ENCODE measurements at places on chromosomes 2 and 18.
A peak's percentile ranks its signal among the peaks of the same experiment; 100 is the strongest.

GRCh38 chr2:39128919-39129391 lies 8.1 kb upstream of the SOS1 start:
- no peak for DNase-seq

- no peak for DNase-seq
Observed at GRCh38 chr18:6547476-6547875, 132.8 kb upstream of the L3MBTL4 start.

DNA sequence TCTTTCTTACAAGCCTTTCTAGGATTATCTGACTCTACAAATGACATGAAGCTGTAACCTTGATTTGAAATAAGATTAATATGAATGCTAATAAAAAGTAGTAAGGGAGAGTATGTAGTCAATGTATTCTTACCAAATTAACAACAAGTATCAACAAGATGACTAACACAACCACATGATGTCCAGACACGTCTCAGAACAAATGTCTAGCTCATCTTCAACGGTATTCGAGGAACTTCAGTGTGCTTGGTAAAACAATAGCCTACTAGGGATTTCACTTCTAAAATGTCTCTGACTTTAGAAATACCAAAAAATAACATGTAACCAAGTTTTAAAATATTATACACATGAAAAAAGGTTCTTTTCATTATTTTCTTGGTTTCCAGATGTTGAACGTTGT lies 3.4 kb downstream of the HDLBP start:
- no peak for DNase-seq

DNA sequence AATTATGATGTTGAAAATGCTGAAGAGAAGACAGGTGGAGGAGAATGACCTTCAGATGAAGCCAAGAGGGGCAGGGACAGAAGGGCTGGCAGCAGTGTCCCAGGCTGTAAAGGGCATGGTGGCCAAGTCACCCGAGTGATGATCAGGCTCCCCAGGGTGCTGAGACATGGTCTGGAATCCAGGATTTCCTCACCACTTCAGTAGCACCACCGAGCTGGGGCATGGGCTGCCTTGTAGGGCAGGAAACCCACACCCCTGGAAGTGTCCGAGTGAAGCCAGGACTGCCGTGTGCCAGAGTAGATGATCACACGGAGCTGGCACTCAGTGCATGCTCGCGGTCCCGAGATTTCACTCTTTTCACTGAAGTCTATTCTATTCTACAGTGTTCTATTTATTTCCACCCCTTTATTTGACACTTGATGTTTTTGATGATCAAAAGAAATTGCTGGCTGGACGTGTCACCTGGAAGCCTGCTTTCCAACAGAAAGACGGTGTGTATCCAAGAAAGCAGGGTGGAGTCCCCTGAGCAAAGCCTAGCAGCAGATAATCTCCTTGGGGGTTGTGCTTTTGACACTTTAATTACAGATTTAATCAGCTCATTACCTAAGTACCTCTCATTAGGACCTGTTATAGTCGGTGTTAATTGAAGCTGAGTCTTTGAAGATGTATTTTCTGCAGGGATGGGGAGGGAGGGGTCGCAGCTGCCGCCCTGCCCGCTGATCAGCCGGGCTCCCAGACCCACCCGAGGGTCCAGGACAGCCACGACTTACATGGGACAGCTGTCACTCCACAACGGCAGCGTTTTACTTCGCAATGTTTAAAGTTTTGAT lies 92.3 kb downstream of the SEPTIN10 start:
- DNase-seq: no peak

- DNase-seq: no peak
Observed at GRCh38 chr2:130831356-130831755, 5.4 kb upstream of the ARHGEF4 start.

DNA sequence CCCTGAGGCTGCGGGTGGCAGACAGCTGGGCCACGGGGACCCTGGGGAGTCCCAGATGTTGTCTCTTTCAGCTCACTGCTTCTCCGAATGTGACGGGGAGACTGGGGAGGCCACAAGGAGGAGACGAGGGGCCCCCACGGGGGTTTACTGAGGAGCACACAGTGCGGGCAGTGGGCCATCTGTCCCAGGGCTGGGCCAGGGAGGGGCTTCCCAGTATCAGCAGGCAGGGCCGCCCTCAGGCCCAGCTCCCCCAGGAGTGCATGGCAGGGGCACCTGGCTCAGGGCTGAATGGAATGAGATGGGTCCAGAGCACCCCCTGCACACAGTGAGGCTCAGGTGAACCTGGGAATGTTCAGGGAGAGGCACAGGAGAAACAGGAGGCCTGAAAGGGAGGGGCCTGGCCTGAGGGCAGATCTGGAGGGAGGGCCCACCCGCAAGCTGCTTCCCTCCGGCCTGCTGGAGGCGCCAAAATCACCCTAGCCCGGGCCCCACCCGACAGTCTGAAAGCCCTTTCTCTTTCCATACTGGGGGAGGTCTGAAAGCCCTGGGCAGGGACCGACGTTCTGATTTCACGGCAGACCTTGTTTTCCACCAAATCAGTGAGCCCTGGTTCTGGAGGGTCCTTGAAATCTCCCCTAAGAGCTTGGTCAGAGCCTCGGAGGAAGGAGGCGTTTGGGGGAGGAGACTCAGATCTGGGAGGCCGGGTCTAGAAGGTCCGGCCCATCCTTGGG lies 35.5 kb upstream of the PTMA start:
- no peak for DNase-seq

- DNase-seq: peak; percentile 51
Observed at GRCh38 chr2:207467716-207468347, 61.9 kb upstream of the CREB1 start.

DNA sequence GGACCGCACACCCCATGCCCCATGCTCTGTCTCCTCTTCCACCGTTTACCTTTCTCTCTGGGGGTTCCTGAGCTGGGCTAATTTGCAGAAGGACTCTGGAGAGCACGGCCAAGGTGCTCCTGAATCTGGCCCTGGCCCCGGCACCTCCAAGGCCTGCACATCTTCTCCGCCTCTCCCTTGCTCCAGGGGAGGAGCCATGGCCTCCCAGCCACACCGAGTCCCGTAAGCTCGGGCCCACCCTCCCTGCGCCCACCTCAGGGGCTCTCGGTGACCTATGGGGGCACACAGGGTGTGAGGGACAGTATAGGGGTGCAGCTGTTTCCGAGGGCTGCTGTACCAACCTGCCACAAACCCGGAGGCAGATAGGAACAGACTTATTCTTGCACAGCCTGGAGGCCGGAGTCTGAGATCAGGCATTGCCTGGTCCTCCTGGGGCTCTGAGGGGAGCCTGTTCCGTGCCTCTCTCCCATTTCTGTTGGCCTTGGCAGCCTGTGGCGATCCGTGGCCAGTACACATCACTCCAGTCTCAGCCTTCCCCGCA lies 127.3 kb upstream of the GPC1 start:
- DNase-seq: no peak

GRCh38 chr2:120530781-120531180 lies 184.8 kb downstream of the INHBB start:
- DNase-seq: no peak

DNA sequence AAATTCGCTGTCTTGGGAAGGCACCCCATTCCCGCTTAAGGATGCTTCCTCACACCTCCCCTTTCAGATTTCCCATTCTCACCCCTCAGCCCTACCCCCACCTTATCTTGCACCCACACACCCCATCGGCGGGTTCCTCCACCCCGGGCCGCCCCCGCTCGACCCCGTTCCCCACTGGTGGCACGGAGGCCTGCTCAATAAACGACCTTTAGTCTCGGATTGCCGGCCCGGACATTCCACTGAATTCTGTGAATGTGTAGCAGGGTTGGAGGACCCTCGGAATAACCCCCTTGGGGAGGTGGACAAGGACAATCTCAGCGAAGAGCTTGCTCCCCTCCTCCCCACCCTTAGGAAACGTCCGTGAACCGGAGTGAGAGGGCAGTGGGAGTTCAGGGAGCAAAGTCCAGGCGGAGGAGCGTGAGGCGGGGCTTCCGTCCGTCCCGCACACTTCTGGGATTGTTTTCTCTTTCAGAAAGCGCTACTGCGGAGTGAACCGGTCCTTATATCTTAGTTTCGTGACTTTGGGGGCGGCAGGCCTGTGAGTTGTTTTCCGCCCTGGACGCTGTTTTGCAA lies 2.8 kb upstream of the LBX2 start:
- no peak for DNase-seq

GRCh38 chr2:237192881-237193280 lies 107.2 kb downstream of the COPS8 start:
- DNase-seq: no peak

DNA sequence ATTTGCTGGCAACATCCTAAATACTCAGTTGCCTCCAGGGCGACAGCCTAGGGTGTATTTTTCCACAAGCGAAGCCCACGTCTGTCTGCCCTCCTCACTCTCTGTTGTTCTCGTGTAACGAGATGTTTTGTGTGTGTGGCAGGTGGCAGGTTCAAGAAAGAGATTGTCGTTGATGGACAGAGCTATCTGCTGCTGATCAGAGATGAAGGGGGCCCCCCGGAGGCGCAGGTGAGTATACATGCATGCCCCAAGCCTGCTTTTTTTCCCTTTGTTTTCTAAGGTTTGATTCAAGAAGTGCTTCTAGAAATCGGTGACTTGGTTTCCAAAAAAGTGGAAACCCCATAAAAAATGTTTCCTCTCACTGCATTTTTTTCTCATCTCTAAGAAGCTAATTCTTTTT lies 247.0 kb downstream of the AGAP1 start:
- DNase-seq: no peak
